Fibroblast of pulmonary artery (primary cell): ENCODE measurements at places on chromosomes 6 and 20.

DNA sequence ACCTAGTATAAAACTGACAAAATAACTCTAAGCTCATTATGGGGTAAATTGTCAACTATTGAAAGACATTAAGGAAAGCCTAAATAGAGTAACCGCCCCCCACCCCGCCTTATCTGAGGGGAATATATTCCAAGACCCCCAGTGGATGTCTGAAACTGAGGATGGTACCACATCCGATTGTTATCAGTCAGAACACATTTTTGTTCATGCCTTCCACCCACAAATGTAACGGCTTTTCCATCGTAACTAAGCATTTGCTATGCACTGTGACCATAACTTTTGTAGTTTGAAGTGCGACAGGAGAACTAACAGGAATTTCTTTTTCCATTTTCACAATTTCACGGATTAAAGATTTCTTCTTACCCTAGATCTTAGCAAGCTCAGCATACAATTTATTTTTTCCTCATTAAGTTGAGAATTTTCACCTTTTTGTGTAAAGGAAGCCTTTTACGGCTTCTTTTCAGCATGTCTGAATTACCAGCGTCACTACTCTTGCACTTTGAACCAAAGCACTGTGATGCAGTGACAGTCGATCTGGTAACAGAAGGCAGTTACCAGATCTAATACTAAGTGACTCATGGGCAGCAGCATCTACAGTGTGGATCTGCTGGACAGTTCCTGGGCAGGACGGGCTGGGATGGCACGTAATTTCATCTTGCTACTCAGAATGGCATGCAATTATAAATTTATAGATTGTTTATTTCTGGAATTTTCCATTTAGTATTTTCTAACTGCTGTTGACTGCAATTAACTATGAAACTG, 11.8 kb downstream of the CFAP61 start:
- DNase-seq = no peak

GRCh38 chr6:68497927-68498326, 137.2 kb upstream of the ADGRB3 start:
- peak; percentile 0 for DNase-seq

DNA sequence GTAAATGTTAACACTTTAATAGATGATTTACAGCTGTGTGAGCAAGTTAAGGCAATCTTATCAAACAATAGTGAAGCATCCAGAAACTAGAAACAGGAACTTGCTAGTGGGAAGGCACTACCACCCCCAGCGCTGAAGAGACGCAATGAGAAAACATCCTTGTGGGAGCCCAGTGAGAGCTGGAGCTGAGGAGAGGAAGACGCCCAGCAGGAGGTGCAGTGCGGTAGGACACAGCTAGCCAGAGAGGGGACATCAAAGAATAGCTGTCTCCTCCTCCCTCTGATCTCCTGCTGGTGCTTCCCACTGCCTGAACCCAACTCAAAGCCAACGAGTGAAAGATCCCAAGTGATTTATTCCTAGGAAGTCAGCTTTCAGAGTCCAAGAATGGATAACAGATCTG, 140.3 kb downstream of the COL12A1 start:
- peak; percentile 58 for DNase-seq

DNA sequence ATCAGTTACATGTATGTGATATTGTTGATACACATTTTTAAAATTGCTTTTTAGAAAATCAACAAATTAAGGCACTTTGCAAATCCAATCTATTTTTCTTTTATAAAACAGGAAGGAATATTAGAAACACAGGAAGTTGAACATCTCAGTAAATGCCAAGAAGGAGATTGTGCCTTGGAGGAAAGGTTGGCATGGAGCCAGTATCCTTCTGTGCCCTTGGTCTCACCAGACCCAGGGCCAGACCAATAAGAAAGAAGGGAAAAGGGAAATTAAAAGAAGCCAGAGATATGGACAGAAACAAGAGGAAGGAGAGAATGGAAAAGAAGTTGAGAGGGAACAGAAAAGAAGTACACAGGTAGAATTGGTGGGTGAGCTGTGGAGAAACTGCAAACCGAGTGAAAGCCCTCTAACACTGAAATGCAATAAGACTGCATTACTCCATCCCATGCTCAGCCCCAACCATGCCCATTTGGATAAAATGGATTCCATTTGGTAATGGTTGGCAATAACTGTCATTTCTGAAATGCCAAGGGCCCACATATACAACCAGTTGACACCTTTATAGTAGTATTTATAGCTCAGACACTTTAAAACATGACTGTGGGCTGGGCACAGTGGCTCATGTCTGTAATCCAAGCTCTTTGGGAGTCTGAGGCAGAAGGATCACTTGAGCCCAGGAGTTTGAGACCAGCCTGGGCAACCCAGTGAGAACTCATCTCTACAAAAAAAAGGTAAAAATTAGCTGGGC, 133.8 kb downstream of the GMPR start:
- DNase-seq = peak; percentile 29

DNA sequence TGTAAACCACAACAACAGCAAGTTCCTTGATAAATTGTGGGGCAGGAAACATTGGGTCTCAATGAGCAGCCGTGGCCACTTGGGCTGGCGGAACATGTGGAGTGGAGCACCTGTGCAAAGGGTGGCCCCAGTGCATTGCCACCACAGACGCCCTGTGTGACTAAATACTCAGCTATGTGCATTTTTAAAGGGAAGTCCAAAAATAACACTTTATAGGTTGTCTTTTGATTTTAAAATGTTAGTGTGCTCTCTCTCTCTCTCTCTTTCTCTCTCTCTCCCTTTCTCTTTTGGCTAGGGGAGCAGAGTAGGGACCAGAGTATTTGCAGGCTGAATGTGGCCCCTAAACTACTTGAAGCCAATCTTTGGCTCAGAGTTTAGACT, 236.3 kb downstream of the BCAS1 start:
- DNase-seq = no peak

DNA sequence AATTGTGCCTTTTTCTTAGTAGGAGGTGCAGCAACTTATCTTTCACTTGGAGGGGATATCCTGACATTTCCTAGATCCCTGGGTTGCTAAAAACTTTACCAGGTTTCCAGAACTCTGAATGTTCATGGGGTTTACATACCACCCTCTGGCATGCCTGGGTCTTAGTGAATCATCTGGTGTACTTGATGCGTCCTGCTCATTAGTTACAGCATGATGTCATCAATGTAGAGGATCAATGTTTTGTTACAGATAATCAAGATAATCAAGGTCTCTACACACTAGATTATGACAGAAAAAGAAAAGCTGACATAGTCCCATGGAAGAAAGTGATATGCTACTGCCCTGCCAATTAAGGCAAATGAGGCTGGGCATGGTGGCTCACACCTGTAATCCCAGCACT, 27.0 kb downstream of the FITM2 start:
- no peak for DNase-seq
